HCT116 (cell line): ENCODE measurements at places on chromosomes 13 and 19. TPM values are rescaled to one million over a fixed set of nuclear protein-coding genes. Genes with fewer than 3 reads are reported as not detected.
A peak's percentile ranks its signal among the peaks of the same experiment; 100 is the strongest.

DNA sequence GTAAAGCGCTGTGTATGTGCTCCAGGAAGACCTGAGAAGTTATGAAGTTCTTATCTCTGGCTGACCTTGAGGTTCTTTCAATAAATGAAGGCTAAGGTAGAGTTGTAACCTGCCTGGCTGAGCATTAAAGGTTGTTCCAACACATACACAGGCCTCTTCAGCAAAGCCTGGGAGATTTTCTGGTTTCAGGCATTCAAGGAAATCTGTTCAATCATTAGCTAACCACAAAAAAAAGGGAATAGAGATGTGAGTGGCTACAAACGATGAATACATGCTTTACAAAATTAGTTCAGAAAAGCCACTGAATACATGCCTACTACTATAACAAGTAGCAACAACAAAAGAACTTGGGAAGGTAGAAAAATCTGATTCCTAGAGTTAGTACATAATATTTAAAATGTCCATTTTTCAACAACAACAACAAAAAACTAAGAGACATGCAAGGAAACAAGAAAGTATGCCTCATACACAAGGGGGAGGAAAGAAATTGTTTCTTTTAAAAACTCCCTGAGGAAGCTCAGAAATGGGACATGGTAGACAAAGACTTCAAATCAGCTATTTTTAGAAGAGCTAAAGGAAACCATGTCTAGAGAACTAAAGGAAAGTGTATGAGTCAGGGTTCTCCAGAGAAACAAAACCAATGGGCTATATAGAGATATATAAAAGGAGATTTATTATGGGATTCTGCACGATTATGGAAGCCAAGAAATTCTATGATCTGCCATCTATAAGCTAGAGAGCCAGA is 191.5 kb upstream of the IPO5 start:
- no peaks in the 10 kb centered on the region for H3K36me3 ChIP-seq
- DNase-seq, result no peak
- no peaks in the 10 kb centered on the region for H3K4me1 ChIP-seq
- no peak overlapping the region for H3K4me3 ChIP-seq

DNA sequence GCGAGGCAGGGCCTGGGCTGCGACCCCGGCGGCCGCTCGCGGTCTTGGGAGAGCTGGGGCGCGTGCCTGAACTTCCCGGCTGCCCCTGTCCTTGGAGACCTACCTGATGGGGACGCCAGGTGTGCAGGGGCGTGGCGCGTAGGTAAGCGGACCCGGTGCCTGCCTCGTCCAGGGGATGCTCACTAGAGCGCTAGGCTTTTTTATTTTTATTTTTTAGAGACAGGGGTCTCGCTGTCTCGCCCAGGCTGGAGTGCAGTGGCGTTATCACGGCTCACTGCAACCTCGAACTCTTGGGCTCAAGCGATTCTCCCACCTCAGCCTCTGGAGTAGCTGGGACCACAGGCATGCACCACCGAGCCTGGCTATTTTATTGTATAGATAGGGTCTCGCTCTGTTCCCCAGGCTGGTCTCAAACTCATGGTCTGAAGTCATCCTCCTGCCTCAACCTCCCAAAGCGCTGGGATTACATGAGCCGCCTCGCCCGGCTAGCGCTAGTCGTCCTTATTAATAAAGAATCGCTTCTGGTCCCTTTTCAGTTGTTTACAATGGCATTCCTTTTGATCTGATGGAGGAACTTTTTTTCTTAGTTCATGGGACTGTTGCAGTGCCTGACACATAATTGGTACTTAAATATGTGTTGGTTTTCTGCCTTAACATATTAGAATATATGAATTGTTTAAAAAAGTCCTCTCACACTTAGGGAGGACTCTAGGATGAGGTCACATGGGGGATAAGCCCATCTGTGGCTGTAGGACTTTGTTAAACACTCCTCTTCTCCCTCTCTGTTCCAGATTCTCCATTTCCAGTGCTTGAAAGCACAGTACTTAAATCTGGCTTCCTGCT is 812 bp downstream of the DPY19L3 start:
- peak overlapping the region; percentile 99 for H3K27ac ChIP-seq
- DNase-seq, result peak; percentile 12
- peaks cover 7% of the 10 kb centered on the region for H3K4me1 ChIP-seq
- no peaks in the 10 kb centered on the region for H3K27me3 ChIP-seq
- peak overlapping the region; percentile 84 for H3K4me3 ChIP-seq

GRCh38 chr19:35399231-35399630 is 28.4 kb downstream of the GPR42 start:
- no peak for DNase-seq
- no peak overlapping the region for H3K27ac ChIP-seq
- no peaks in the 10 kb centered on the region for H3K36me3 ChIP-seq
- H3K4me1 ChIP-seq, result no peaks in the 10 kb centered on the region

DNA sequence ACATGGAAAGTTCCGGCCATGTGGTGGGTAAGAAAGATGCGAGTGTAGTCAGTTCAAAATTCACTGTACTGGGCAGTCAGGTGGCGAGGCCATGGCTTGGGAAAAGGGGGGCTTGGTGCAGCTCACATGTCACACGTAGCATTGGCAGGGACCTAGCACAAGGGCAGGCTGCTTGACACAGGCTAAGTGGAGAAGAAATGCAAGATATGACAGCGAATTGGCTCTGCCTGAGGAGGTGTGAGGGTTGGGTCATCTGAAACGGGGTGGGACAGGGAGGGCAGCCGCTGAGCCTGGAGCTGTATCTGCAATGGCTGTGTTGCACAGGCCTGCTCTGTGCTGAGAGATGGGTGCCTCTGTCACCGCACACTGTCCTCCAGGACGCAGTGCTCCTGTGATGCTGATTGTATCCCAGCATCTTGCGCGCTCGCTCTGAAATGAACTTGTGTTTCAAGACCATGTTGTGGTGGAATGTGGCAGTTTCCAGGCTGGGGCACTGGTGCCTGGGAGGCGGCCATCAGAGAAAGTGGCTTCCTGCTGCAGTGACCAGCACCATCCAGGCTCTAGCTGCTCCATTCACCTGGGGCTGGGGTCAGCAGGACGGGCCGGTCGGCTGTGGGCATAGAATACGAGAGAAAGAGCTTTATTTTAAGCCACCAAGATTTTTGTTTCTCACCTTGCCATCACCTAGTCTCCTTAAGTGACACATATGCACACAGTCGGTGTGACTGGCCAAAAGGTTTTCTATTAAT is 70.3 kb downstream of the TEX29 start:
- H3K27me3 ChIP-seq, result no peaks in the 10 kb centered on the region
- no peaks in the 10 kb centered on the region for H3K36me3 ChIP-seq
- H3K27ac ChIP-seq, result no peak overlapping the region
- no peaks in the 10 kb centered on the region for H3K4me1 ChIP-seq
- no peak for DNase-seq
- H3K4me3 ChIP-seq, result no peak overlapping the region

GRCh38 chr19:39403331-39404312 is 3.0 kb upstream of the ZFP36 start:
- H3K4me3 ChIP-seq, result peak overlapping the region; percentile 43
- H3K36me3 ChIP-seq, result peaks cover 11% of the 10 kb centered on the region; the same call in 1 of the 2 replicates
- peaks cover 88% of the 10 kb centered on the region for H3K4me1 ChIP-seq
- peak overlapping the region; percentile 99 for H3K27ac ChIP-seq
- no peaks in the 10 kb centered on the region for H3K27me3 ChIP-seq

- H3K4me3 ChIP-seq, result no peak overlapping the region
- DNase-seq, result no peak
- H3K27me3 ChIP-seq, result no peaks in the 10 kb centered on the region
Observed at GRCh38 chr13:32060401-32060878, 28.9 kb downstream of the FRY start.

DNA sequence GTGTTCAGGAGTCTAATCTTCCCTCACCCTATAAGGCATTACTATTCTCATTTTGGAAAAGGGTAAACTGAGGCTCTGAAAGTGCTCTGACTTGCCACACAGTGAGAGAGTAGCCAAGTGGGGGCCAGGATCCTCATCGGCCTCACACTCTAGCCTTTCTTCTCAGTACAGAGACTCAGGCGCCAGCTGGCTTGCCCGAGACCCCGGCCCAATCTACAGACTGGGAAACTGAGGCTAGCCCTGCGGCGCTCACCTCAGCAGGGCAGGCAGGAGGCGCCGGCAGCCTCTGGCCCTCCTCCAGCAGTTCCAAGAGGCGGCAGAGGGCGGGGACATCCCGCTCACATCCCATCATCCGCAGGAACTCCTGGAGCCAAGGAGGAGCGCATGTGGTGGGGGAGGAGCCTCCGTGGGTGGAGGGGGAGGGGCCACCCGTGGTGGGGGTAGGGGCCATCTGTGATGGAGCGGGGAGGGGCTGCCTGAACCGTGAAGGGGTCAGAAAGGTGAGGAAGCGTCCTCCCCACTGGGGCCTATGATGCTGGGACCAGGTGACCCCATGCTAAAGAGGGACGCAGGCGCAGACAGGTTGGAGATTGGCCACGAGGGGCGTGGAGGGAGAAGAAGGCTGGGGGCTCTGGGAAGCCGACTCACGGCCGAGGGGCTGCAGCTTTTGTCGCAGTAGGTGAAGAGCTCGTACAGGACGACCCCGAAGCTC is 8.7 kb upstream of the INSL3 start:
- no peaks in the 10 kb centered on the region for H3K27me3 ChIP-seq
- peak overlapping the region; percentile 68 for H3K4me3 ChIP-seq
- DNase-seq, result peak; percentile 72

GRCh38 chr13:22278336-22278929 is 607.6 kb downstream of the FGF9 start:
- no peaks in the 10 kb centered on the region for H3K36me3 ChIP-seq
- H3K4me3 ChIP-seq, result no peak overlapping the region
- H3K27ac ChIP-seq, result no peak overlapping the region
- H3K27me3 ChIP-seq, result no peaks in the 10 kb centered on the region

DNA sequence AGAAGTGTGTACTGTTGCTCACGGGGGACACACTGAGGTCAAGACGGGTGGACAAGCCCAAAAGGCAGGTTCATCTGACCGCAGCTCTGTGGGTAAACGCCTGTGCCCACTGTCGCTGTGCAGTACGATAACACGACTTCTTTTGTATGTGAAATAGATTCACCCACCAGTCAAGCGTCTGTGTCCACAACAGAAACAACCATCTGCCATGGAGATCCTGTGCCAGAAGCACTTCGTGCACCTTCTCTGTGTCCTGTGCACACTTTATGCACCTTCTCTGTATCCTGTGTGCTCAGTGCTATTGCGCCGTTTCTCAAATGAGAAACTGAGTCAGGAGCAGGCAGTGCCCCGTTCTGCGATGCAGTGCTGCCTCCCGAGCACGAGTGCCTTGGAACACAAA is 138.9 kb downstream of the ATP11A start:
- H3K4me3 ChIP-seq, result no peak overlapping the region
- no peak overlapping the region for H3K27ac ChIP-seq
- H3K4me1 ChIP-seq, result no peaks in the 10 kb centered on the region
- no peak for DNase-seq

DNA sequence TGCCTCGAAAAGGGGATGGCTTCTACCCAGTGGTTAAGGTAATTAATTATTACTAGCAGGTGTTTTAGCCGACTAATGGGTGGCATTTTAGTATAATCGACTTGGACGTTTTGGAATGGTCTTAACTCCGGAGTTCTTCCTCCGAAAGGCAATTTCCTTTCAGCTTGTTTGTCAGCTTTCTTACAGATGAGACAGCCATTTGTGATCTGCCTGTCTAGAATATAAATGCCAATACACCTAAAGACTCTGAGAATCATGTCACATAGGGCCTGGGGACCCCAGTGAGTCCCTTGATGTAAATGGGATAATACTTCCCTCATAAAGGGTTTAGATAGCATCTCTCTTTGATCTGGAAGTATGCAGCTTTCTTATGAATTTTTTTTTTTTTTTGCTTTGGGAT is 41.9 kb upstream of the PSG9 start:
- no peak for DNase-seq
- H3K4me1 ChIP-seq, result no peaks in the 10 kb centered on the region
- H3K36me3 ChIP-seq, result no peaks in the 10 kb centered on the region
- no peak overlapping the region for H3K4me3 ChIP-seq

DNA sequence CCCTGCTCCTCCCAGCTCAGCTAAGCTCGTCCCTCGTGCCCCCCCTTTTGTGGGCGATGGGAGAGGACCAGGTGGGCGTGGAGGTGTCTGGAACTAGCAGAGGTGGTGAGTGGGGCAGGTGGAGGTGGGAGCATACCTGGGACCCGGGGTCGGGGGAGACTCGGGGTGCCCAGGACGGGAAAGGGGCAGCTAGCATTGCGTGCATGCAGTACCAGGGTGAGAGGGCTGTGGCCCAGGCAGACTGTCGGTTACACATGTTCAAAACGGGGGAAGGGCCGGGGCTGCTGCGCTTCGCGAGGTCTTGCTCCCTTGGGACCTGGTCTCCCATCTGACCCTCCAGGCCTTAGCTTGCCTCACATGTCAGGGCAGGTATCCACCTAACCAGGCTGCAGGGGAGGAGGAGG is 9.1 kb downstream of the TLE5 start:
- H3K4me3 ChIP-seq, result no peak overlapping the region
- H3K36me3 ChIP-seq, result peaks cover 6% of the 10 kb centered on the region; the same call in 1 of the 2 replicates
- H3K27ac ChIP-seq, result no peak overlapping the region
- DNase-seq, result no peak

DNA sequence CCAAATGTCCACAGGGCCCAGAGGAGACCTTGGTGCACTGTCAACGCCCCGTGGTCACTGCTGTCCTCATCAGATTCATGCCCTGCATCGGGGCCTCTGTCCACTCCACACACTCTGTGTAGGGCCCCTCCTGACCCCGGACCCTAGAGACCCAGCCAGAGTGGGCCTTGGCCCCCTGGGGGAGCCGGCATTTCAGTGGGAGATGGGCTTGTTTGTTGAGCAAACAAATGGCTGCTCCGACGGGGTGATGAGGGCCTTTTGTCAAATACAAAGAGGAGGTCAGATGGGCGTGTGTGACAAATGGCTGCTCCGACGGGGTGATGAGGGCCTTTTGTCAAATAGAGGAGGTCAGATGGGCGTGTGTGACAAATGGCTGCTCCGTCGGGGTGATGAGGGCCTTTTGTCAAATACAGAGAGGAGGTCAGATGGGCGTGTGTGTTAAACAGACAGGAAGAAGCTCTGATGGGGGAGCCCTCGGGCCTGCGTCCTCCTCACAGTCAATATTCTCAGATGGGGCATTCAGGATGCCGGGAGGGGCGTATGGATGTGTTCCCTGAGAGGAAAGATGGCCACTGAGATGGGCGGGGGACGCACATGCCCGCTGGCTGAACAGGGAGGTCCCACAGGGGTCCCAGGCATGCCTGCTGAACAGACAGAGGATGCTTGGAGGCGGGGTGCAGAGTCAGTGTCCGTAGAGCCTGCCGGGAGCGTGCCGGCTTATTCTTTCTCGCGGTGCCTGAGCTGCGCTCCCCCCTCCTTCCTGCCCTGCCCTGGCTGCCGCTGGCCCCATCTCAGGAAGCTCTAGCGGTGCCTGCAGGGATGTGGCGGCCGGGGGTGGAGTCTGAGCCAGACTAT is 36.3 kb downstream of the SMIM24 start:
- H3K4me1 ChIP-seq, result no peaks in the 10 kb centered on the region
- H3K27me3 ChIP-seq, result no peaks in the 10 kb centered on the region
- H3K36me3 ChIP-seq, result peaks cover 38% of the 10 kb centered on the region; the same call in 1 of the 2 replicates
- no peak for DNase-seq

- H3K27me3 ChIP-seq, result no peaks in the 10 kb centered on the region
- peaks cover 33% of the 10 kb centered on the region; the same call in 1 of the 2 replicates for H3K36me3 ChIP-seq
- H3K27ac ChIP-seq, result peak overlapping the region; percentile 100
- peak overlapping the region; percentile 96 for H3K4me3 ChIP-seq
Observed at GRCh38 chr19:1270854-1271527, 1.9 kb downstream of the CIRBP start.

Gene FCER2
- total RNA-seq, result 0.20 TPM

Gene KIR2DL4
- not detected for total RNA-seq

Gene COX7A1
- total RNA-seq, result not detected

Gene ATP4A
- total RNA-seq, result 0.27 TPM

Gene C13orf42
- total RNA-seq, result not detected

Gene FGF22
- total RNA-seq, result 1.5 TPM

Gene CALR3
- total RNA-seq, result not detected

Gene FOSB
- total RNA-seq, result 12.6 TPM

Gene NLRP11
- 0.86 TPM for total RNA-seq

Gene ACER1
- total RNA-seq, result not detected

Gene ZNF497
- total RNA-seq, result 5.1 TPM

Gene SCN1B
- total RNA-seq, result 6.6 TPM

Gene SYMPK
- 117 TPM for total RNA-seq

Gene DNAAF3
- 52.8 TPM for total RNA-seq

Gene B3GNT8
- total RNA-seq, result not detected
